ENCODE measurements at places on chromosomes 6 and 20. TPM values are rescaled to one million over a fixed set of nuclear protein-coding genes. Genes with fewer than 3 reads are reported as not detected.

GJA10 gene
- not detected for total RNA-seq

RBBP8NL gene
- total RNA-seq = not detected

ADGRG6 gene
- total RNA-seq = 43.4 TPM

MTG2 gene
- total RNA-seq = 19.3 TPM

TUBB2B gene
- total RNA-seq = 6.7 TPM

BPIFB1 gene
- not detected for total RNA-seq

PHACTR3 gene
- 1.3 TPM for total RNA-seq

TSHZ2 gene
- total RNA-seq = 1.9 TPM

TP53TG5 gene
- not detected for total RNA-seq

EYA4 gene
- under 0.01 TPM for total RNA-seq

NMBR gene
- total RNA-seq = not detected

KCNB1 gene
- under 0.01 TPM for total RNA-seq

CRYBG1 gene
- 38.1 TPM for total RNA-seq

TNFRSF6B gene
- total RNA-seq = 16.8 TPM

MICA gene
- 57.9 TPM for total RNA-seq

ITPR3 gene
- total RNA-seq = 26.9 TPM

PTPRA gene
- total RNA-seq = 37.1 TPM

C2 gene
- not detected for total RNA-seq

RAET1L gene
- not detected for total RNA-seq

TEAD3 gene
- total RNA-seq = 0.68 TPM

DEFB124 gene
- total RNA-seq = not detected

CCR6 gene
- not detected for total RNA-seq

SAMHD1 gene
- total RNA-seq = 54.5 TPM

ENPP5 gene
- not detected for total RNA-seq

LHFPL5 gene
- not detected for total RNA-seq

MEI4 gene
- not detected for total RNA-seq

PBOV1 gene
- total RNA-seq = not detected

FRK gene
- 0.05 TPM for total RNA-seq

PAK5 gene
- total RNA-seq = not detected

SDCBP2 gene
- total RNA-seq = 6.0 TPM

FKBP5 gene
- total RNA-seq = 40.0 TPM

SAMD10 gene
- 4.3 TPM for total RNA-seq

ZC2HC1B gene
- total RNA-seq = not detected

B3GAT2 gene
- total RNA-seq = not detected
